ENCODE measurements at places on chromosomes 4 and X.

DNA sequence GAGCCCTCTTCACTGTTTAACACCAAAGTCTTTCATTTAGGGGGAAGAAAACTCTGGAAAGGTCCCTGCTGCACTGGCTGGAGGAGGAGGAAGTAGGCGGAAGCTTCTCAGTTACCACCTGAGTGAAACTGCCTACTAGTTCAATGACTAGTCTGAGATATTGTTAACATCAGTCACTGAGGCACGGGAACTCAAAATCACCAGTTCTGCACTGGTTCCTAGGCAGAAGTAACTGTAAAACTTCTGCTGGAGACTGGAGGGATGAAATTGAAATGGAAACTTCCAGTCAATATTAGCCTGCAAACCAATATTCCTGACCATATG lies 178.3 kb downstream of the SNCA start:
- DNase-seq, result no peak

GRCh38 chrX:40266490-40267333 lies 169.0 kb upstream of the BCOR start:
- peak; percentile 24 for DNase-seq

GRCh38 chrX:117376460-117376859 lies 740.1 kb downstream of the KLHL13 start:
- no peak for DNase-seq

DNA sequence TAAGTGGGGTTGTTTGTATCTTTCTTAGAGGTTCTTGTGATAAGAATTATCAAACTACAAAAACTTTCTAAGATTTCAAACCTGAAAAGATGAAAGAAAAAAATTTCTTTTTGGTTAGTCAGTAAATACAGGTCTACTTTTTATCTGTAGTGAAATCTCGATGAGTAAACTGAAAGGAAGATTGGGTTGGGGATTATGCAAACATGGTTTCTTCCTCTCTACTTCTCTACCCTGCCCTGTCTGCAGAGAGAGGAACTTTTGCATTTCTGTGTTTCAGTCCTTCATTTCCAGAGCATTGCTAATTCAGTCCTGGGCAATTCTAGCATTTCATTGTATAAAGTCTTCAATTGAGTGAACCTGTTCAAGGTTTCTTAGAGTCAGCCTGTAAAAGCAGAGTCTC lies 51.6 kb upstream of the IL2 start:
- DNase-seq, result no peak

DNA sequence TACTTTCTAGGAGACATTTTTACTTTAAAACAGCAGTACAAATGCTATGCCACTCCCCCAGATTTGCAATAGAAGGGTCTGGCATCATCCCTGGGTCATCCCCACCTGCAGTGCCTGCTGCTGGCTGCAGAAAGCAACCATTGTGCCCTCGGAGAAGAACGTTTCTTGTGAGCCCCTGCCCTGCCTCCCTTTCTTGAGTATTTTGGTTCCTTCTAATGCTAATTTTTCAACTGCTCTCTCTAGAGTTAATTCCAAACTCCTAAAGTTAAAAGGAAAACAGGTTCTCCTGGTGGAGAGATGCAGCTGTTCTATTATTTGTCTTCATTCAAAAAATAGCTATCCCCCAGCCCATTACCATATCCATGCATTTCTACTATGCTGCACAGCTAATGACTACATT lies 107.1 kb downstream of the IDS start:
- DNase-seq, result no peak

- DNase-seq, result no peak
Measured at GRCh38 chr4:78058591-78059523, 1.7 kb downstream of the FRAS1 start.

DNA sequence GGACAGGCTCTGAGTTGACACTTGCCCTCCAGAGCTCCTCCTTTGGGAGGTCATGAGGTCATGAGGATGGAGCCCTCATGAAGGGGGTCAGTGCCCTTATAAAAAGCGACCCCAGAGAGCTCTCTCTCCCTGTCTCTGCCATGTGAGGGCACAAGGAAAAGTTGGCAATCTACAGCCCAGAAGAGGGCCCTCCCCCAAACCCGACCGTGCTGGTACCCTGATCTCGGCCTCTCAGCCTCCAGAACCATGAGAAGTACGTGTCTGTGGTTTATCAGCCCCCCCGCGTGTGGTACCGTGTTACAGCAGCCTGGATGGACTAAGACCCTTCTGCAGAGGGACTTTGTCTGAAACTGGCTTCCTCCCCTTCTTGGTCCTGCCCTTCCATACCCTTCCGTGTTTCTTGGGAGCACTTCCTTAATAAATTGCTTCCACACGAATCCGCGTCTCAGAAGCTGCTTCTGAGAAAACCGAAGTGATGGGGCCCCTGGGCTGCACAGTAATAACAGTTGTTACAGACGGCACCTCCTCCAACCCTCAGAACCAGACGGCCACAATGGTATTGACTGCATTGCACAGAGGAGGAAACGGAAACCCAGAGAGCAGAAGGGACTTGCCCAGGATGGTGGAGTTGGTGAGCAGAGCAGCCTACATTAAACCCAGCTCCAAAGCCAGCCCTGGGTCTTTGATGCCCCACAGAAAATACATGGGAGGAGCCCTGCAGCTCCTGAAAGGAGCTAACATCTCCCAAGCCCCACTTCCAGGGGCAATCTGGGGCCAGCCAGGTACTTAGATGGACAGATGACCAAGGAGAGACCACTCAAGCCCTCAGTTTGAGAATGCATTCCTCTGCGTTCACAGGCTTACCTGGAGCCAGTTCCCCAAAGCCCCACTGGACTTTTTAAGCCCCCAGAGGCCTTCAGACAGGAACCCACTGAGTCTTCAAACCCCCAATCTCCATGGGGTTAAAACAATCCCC lies 242.7 kb downstream of the BCOR start:
- DNase-seq, result peak; percentile 48

- no peak for DNase-seq
Measured at GRCh38 chrX:21806691-21807090, 32.7 kb upstream of the MBTPS2 start.

DNA sequence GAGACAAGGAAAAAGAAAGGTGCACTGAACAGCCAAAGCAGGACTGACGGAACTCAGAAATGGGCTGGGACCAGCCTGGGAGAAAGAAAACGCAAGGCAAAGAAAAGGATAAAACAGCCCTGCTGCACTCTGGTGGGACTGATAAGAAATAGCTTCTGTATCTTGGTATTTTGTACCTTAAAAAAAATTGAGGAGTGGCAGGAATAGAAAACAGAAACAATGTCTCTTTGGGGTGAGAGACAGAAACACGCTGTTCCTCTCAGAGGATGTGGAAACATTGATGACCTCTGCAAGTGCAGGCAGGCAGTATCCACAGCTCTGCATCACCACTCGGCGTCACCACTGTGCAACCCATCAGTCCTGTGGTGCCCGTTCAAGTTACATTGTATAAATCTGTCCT lies 152.5 kb upstream of the SPRY1 start:
- no peak for DNase-seq

- DNase-seq, result no peak
Measured at GRCh38 chr4:47736555-47736954, 101.3 kb downstream of the CORIN start.

- DNase-seq, result no peak
Measured at GRCh38 chrX:115521741-115522140, 39.2 kb upstream of the PLS3 start.

DNA sequence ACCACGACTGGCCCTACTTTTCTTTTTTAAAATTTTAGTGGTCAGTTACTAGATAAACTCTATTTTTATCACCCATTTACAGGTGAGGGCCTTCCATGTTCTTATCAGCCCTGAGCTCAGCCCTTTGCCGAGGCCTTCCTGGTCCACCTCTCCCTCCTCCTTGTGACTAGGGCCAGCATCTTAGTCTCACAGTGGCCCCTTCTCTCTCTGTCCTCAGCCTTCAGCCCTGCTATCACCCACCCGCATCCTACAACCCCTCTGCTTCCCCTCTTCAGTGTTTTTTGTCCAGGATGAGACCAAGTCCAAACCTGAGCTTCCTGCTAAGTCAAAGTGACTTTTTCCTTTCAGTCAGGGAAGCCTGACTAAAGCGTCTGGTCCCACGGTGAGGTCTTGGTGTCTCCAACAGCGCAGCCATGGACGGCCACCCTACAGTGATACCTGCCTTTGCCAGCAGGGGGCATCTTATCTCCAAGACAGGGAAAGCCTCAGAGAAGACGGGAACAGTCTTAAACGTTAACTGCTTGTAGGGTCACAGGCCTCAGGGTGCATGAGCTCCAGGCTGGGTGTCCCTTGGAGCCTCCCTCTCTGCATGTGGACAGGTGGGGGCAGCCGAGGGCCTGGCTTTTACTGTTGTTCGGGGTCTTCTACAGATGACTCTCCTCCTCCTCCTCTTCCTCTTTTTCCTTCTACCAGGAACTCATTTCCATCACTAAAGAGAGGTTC lies 11.7 kb upstream of the GAGE10 start:
- peak; percentile 62 for DNase-seq

DNA sequence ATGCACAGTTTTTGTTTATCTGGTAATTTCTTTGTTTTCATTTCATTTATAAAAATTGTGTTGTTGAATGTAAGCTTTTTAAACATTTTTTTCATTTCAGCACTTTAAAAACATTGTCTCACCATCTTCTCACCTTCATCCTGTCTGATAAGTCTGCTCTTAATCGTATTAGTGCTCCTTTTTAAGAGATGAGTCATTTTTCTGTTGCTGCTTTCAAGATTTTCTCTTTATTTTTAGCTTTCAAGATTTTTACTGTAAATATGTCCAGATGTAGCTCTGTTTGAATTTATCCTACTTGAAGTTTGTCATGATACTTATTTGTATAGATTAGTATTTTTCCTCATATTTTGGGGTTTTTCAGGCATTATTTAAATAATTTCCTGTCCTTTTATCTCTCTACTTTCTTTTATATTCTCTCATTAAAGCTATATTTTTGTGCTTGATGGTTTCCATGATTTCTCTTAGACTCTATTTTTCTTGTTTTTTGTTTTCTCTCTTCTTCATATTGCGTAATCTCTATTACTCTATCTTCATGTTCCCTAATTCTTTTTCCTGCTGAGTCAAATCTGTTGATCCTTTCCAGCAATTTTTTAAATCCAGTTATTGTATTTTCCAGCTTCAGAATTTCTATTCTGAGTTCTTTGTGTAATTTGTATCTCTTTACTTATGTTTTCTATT lies 1400.4 kb upstream of the PCDH7 start:
- DNase-seq, result no peak

- no peak for DNase-seq
Measured at GRCh38 chr4:2079006-2079405, 19.9 kb downstream of the NAT8L start.

- no peak for DNase-seq
Measured at GRCh38 chr4:27059446-27059845, 198.8 kb downstream of the STIM2 start.

GRCh38 chr4:83174844-83175414 lies 60.4 kb upstream of the PLAC8 start:
- DNase-seq, result no peak

DNA sequence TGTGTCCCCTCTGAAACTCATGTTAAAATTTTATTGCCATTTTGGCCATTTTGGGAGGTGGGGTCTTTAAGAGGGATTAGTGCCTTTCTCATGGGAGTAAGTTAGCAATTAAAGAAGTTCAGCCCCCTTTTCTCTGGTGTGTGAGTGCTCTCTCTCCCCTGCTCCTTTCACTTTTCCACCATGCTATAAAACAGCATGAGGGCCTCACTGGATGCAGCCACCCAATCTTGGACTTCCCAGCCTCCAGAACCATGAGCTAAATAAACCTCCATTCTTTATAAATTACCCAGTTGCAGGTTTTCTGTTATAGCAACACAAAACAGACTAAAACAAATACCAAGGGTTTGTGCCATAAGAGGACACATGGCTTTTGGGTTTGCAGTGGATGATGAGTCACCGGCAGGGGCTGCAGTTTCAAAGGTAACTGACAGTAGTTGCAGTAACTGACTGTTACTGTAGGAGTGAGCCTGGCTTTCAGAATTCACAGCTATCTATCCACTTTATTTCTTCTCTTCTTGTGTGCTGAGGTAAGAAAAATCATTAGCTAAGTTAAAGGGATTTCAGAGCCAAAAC lies 121.5 kb downstream of the PPEF1 start:
- DNase-seq, result no peak

DNA sequence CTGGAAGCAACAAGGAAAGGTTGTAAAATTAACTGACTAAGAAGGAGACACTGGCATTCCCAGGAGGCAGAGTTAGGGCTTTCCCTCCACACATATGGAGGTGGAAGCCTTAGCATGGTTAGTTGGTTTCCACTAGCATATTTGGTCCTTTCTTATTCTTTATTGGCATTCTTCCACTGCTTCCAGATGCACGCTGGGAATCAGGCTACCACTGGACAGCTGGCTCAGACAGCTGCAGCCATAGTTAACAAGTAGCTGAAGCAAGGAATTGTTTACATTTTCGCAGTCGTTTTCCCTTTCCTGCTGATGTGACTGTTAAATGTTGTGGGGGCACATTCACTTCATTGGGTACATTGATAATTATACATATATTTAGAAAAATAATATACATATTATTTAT lies 169.2 kb downstream of the GRIA2 start:
- DNase-seq, result no peak

DNA sequence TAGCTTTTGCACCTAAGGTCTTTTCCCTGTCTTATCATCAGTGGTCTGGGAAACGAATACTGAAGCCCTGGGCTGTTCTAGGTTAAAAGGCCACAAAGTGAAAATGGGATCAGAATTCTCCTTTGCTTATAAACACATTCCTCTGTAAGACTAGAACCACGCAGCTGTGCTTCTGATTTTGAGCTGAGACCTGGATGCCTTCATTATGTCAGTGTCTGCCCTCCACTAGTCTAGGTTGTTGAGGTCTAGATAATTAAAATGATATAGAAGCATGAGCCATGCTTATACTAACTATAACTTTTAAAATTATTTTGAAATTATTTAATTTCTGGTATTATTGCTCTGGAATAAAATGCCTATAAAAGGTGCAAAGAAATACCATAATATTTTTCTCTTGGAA lies 403.9 kb downstream of the ADGRL3 start:
- no peak for DNase-seq

GRCh38 chrX:129653971-129654651 lies 645 bp downstream of the APLN start:
- no peak for DNase-seq

- no peak for DNase-seq
Measured at GRCh38 chr4:87574996-87575395, 33.3 kb upstream of the DSPP start.

DNA sequence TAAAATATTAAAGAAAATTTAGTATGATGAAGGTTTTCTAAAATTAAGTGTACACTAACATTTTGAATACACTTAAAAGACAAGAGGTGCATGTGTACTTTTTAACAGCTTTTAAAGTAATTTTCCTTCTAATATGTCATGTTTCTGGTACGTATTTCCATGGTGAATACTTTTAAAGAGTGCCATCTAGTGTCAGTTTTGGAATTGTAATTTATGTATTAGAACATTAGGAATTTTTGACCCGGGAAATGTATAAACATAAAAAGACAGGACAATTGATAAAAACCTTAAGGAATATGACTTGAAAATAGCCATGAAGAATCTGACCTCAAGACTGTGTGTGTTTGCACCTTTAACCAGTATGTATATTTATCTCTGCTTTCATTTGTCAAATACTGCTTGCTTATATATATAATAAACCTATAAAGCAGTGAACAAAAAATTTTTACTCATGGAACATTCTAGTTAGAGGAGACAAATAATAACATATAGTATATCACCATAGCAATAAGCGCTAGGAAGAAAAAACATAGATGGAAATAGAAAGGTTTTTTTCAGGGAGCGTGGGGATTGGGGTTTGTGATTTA lies 7.2 kb downstream of the GSTCD start:
- DNase-seq, result no peak

GRCh38 chrX:131187206-131187605 lies 101.9 kb downstream of the IGSF1 start:
- no peak for DNase-seq

GRCh38 chr4:61070269-61070668 lies 129.9 kb upstream of the ADGRL3 start:
- DNase-seq, result no peak
